Tibial nerve (tissue), 4 donors: ENCODE measurements at places on chromosomes 1 and 21. TPM values are rescaled to one million over a fixed set of nuclear protein-coding genes. Genes with fewer than 3 reads are reported as not detected.

- DNase-seq = no peak
Observed at GRCh38 chr1:210899676-210900075, 234.3 kb downstream of the KCNH1 start.

The SELENBP1 gene
- 65.7 TPM for total RNA-seq

DNA sequence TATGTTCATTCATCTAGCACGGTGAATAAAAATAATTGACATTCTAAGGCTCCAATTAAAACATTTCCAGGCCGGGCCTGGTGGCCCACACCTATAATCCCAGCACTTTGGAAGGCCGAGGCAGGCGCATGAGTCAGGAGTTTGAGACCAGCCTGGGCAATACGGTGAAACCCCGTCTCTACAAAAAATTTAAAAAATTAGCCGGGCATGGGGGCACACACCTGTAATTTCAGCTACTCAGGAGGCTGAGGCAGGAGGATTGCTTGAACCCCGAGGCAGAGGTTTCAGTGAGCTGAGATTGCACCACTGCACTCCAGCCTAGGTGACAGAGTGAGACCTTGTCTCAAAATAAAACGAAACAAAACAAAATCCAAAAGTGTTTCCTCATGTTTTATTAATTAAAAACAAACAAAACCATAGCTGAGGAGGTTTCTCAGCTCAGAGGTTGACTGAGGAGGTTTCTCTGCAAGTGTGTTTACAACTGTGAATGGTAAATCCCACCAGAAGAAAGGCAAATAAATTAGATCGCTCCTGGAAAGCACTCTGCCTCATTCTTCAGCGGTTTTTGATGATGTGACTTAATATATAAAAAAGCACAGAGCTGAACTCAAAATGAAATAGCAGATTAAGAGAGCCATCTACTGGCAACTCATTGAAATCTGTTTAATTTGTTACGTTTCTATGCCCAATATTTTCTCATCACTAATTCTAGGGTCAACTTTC is 37.7 kb upstream of the ATG4C start:
- no peak for DNase-seq

The MTFR1L gene
- total RNA-seq = 69.3 TPM

DNA sequence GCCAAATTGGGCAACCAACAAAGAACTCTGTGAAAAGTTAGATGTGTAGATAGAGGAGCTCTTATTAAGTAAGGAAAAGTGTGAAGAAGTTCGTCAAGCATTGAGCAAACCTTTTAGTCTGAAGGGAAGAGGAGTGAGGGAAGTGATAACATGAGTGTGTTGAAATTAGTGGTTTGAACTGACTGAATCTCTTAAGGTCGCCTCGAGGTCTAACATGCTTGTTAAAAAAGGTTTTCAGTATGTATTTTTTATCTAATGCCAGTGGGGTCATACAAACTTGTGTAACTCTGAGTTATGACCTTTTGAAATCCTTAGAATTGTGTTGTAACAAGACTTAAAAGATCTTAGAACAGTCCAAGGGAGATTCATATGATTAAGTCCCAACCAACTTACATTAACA is 34.1 kb downstream of the SOAT1 start:
- no peak for DNase-seq

The NHLH1 gene
- total RNA-seq = not detected

DNA sequence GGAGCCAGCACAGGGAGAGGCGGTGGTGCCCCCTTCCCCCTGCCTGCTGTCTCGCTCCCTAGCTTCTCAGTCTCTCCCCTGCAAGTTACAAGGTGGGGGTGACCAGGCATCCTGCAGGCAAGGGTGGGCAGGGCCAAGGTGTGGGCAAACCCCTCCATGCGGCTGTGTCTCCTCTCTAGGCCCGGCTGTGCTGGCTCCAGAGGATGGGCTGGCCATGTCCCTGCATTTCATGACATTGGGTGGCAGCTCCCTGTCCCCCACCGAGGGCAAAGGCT is 14.6 kb downstream of the NTRK1 start:
- no peak for DNase-seq

- no peak for DNase-seq
Observed at GRCh38 chr1:110060034-110060661, 10.3 kb downstream of the ALX3 start.

DNA sequence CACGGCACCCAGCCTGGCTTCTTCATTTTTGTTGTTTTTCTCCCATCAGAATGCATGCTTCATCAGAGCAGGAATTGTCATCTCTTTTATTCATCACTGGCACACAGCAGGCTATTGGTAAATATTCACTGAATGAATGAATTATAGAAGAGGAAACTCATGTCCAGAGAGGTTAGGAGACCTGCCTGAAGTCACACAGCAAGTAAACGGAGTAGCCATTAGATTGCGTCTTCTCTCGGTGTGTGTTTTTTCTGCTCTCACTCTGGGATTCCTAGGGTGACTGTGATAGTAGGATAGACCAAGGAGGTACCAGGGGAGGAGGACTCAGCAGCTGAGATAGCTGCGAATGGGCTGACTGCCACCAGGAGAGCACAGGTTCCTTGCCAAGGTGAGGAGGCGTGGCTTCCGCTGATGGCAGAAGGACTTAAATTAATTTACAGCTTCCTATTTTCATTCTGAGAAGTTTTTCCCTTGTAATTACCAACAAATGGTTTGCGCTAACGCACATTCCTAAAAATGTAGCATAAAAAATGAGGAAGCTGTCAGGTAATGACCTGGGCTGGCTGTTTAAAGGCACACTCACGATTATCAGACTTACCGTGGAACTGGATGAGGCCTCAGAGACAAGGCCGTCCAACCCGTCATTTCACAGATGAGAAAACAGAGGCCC is 4.5 kb upstream of the NCMAP start:
- no peak for DNase-seq

- no peak for DNase-seq
Observed at GRCh38 chr1:85563139-85563538, 17.4 kb upstream of the CCN1 start.

- DNase-seq = no peak
Observed at GRCh38 chr1:201349092-201349491, 28.4 kb downstream of the TNNT2 start.

- DNase-seq = no peak
Observed at GRCh38 chr1:236536540-236536939, 12.8 kb downstream of the LGALS8 start.

The FPGT gene
- total RNA-seq = 15.1 TPM

The SMG7 gene
- 40.4 TPM for total RNA-seq

GRCh38 chr1:211037095-211037494 is 96.9 kb downstream of the KCNH1 start:
- DNase-seq = no peak

The MR1 gene
- 26.2 TPM for total RNA-seq

The ASCL5 gene
- total RNA-seq = not detected

DNA sequence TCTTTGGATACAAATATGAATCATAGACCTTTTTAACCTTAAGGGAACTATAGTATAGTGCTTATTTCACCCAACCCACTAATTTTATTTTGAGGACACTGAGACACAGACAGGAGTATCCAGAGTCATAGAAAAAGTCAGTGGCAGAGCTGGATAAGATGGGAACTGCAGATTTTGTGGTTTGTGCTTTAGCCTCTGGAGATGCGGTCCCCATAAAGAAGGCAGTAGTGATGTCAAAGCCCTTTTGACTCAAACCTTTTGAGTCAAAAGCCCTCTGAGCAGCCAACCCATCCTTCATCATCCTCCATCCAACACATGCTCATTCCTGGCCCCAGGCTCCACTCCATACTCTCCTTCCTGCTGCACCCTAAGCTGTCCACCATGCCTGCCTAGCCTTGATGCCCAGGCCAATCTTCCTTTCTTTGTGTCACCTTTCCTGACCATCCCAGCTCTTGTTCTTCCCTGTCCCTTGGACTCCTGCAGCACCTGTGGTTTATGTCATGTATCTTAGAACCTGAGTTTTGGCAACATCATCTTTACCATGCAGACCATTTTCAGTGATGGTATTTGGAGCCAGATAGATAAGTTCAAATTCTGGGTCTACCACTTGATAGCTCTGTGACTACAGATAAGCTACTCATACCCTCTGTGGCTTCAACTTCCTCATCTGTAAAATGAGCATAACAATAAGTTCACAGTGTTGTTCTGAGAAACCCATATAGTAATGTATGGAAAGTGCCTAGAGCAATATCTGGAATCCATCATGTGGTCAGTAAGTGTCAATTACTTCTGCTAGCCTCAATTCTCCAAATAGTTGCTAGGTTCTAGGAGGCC is 20.1 kb downstream of the SLAMF1 start:
- DNase-seq = no peak

GRCh38 chr1:176701151-176701866 is 238.3 kb downstream of the PAPPA2 start:
- DNase-seq = no peak

- no peak for DNase-seq
Observed at GRCh38 chr1:41576620-41577019, 92.1 kb upstream of the EDN2 start.

The PGLYRP4 gene
- total RNA-seq = not detected
